ENCODE measurements at places on chromosomes 12 and 14.

DNA sequence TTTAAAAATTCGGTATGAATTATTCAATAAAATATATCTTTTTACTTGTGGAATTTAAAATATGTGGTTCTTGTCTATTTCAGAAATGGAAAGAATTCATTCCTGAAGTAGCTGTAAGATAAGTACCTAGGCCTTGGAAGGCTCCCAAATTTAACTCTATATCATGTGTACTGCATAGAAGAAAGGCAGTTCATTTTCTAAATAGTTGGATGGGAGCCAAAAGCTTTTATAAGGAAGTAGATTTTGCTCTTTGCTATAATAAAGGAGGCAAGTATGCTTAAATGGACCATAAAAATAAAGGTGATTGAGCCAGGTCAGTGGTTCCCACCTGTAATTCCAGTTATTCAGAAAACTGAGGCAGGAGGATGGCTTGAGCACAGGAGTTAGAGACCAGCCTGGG is 187.5 kb downstream of the ATXN7L3B start:
- DNase-seq, result no peak

- no peak for DNase-seq
These were observed 5.5 kb downstream of the TMEM63C start for GRCh38 chr14:77186911-77187648.

DNA sequence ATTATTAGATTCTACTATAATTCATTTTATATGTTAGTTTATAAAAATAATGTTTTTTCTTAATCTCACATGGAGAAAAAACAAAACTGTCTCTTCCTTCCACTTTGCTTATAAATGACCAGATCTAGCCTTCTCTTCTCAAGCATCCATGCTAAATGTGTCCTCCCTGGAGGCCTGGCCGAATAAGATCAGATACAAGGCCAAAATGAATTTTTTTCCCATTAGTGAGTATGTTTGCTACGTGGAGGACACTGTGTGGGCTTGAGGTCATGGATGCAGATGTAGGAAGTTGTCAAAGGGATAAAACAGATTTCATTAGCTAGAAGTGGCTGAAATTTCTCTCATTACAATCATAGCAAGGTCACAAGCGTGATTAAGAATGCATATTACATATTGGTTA is 1244.9 kb upstream of the SEL1L start:
- no peak for DNase-seq

- DNase-seq, result peak; percentile 90
These were observed 5.4 kb downstream of the C1QL4 start for GRCh38 chr12:49331380-49332222.
